Karpas-422 (cell line): ENCODE measurements at places on chromosomes 2 and 18. TPM values are rescaled to one million over a fixed set of nuclear protein-coding genes. Genes with fewer than 3 reads are reported as not detected.
A peak's percentile ranks its signal among the peaks of the same experiment; 100 is the strongest.

GRCh38 chr18:25516747-25517498 is 165.0 kb upstream of the ZNF521 start:
- no peak overlapping the region for H3K27ac ChIP-seq
- no peak overlapping the region for H3K4me3 ChIP-seq
- H3K36me3 ChIP-seq = no peaks in the 10 kb centered on the region
- no peaks in the 10 kb centered on the region for H3K27me3 ChIP-seq
- DNase-seq = no peak
- peaks cover 8% of the 10 kb centered on the region for H3K4me1 ChIP-seq

GRCh38 chr2:108918156-108918874 is 70.7 kb downstream of the EDAR start:
- no peak overlapping the region for H3K27ac ChIP-seq
- H3K27me3 ChIP-seq = no peaks in the 10 kb centered on the region
- no peak for DNase-seq
- no peak overlapping the region for H3K4me3 ChIP-seq
- H3K36me3 ChIP-seq = no peaks in the 10 kb centered on the region

GRCh38 chr2:229417176-229417575 is 146.1 kb upstream of the PID1 start:
- H3K27ac ChIP-seq = no peak overlapping the region
- H3K27me3 ChIP-seq = no peaks in the 10 kb centered on the region
- peaks cover 5% of the 10 kb centered on the region for H3K4me1 ChIP-seq
- DNase-seq = no peak
- H3K4me3 ChIP-seq = no peak overlapping the region

GRCh38 chr2:216015722-216016464 is 2.5 kb upstream of the MREG start:
- DNase-seq = no peak
- no peaks in the 10 kb centered on the region for H3K27me3 ChIP-seq
- no peak overlapping the region for H3K4me3 ChIP-seq
- H3K36me3 ChIP-seq = no peaks in the 10 kb centered on the region
- H3K4me1 ChIP-seq = peaks cover 4% of the 10 kb centered on the region

GRCh38 chr2:96798733-96799622 is 17.1 kb upstream of the CNNM3 start:
- DNase-seq = no peak
- peaks cover 8% of the 10 kb centered on the region for H3K4me1 ChIP-seq
- H3K27me3 ChIP-seq = no peaks in the 10 kb centered on the region
- H3K27ac ChIP-seq = no peak overlapping the region

DNA sequence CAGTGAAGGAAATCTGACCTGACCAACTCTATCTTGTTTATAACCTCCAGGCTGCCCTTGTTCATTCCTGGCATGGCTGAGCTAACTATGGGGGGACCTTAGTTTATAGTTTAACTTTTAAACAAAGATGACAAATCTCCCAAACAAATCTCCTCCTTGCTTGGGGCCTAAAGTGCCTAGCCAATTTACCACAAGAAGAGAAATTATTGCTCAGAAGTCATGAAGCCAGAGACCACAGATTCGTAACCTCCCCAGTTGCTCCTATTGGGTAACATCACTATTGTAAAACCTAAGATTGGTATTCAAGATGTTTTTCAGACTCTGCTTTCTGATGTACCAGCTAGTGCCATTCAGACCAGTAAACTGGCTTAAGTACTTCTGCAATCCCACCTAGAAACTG is 649.4 kb upstream of the SLC8A1 start:
- H3K4me3 ChIP-seq = no peak overlapping the region
- no peak overlapping the region for H3K27ac ChIP-seq
- no peaks in the 10 kb centered on the region for H3K4me1 ChIP-seq
- no peaks in the 10 kb centered on the region for H3K27me3 ChIP-seq
- no peak for DNase-seq

DNA sequence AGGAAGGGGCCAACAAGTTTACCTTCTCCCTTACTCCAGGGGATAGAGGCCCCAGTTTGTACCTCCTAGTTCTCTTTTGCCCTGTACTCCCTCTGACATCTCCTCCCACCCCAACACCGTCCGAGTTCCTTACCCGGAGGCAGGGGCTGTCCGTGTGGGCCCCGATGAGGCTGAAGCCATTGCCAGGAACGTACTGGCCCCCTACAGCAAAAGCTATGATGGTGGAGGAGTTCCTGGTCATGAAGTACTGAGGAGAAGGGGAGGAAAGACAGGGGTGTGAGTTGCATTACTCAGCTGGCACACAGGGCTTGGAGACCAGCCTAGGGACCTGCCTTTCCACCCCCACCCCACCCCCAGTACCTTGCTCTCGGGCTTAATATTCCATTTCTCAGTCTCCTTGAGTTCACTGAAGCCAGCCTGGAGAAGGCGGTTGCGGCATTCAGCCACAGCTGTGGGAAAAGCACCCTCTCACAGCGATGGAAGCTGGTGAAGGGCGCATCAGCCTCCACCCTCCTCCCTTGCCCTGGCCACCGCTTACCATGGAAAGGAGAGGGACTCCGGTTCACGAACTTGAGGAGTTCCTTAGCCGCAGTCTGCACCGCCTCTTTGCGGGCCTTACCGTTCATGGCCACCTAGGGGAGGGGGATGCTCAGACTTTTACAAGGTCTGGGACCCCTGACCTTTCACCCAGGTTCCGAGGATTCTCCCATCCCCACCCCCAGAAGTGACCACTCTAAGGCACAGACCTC is 1.0 kb downstream of the DNPEP start:
- H3K36me3 ChIP-seq = 0 out of 2 replicates have a peak, but pooled peaks cover 4% of the 10 kb centered on the region
- H3K27ac ChIP-seq = peak overlapping the region; percentile 34; the same call in 1 of the 2 replicates
- DNase-seq = peak; percentile 38

DNA sequence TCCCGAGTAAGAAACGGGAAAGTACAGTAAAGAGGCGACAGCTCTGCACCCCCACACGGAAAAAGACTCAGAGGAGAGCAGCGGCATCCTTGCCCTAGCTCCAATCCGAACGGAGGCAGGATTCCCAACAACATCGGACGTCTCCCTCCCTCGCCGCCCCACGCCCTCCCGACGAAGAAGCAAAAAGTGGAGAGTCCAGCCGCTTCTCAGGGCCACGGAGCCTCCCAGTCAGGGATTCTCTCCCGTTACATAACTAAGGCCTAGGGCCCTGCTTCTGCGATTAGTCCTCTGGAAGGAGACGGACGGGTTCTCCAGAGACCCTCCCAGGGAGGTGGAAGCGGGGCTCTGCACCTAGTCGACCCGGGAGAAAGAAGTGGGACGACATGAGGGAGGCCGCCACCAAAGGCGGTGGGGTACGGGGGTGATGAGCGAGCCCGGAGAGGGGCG is 587 bp downstream of the SUMO1 start:
- H3K27ac ChIP-seq = peak overlapping the region; percentile 37; the same call in 1 of the 2 replicates
- H3K4me3 ChIP-seq = peak overlapping the region; percentile 93
- H3K4me1 ChIP-seq = peaks cover 24% of the 10 kb centered on the region
- H3K36me3 ChIP-seq = 0 out of 2 replicates have a peak, but pooled peaks cover 4% of the 10 kb centered on the region
- DNase-seq = peak; percentile 61
- no peaks in the 10 kb centered on the region for H3K27me3 ChIP-seq

DNA sequence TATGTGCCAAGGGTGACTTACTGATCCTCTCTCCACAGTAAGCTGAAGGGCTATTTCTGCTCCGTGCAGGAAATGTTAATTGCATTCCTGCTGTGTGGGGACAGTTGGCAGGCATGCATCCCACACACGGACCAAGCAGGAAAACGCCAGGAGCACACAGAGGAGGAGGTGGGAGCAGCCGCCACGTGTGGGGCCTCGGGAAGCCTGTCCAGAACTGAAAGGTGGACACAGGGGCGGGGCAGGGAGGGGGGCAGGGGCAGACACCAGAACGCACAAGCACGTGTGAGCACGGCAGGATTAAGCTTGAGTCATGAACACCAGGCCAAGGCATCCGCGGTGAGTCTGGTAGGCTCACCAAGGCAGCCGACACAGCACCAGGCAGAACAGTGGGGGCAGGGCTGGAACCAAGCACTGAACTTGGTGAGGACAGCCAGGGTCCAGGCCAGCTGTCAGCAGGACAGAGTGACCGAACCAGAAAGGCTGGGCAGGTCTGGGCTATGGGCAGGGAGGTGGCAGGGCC is 177.1 kb downstream of the EIPR1 start:
- H3K4me3 ChIP-seq = no peak overlapping the region
- H3K27me3 ChIP-seq = no peaks in the 10 kb centered on the region
- no peak overlapping the region for H3K27ac ChIP-seq
- DNase-seq = no peak
- peaks cover 29% of the 10 kb centered on the region for H3K4me1 ChIP-seq
- H3K36me3 ChIP-seq = no peaks in the 10 kb centered on the region

DNA sequence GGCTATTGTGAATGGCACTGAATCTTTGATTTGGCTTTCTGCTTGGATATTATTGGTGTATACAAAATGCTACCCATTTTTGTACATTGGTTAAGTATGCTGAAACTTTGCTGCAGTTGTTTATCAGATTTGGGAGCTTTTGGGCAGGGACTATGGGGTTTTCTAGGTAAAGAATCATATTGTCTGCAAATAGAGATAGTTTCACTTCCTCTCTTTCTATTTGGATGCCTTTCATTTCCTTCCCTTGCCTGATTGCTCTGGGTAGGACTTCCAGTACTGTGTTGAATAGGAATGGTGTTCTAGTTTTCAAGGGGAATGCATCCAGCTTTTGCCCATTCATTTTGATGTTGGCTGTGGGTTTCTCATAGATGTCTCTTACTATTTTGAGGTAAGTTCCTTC is 489.1 kb upstream of the LRATD1 start:
- no peaks in the 10 kb centered on the region for H3K36me3 ChIP-seq
- no peak for DNase-seq
- H3K27ac ChIP-seq = no peak overlapping the region
- no peaks in the 10 kb centered on the region for H3K27me3 ChIP-seq

- no peaks in the 10 kb centered on the region for H3K27me3 ChIP-seq
- no peak for DNase-seq
- H3K4me3 ChIP-seq = no peak overlapping the region
- H3K27ac ChIP-seq = no peak overlapping the region
- H3K4me1 ChIP-seq = no peaks in the 10 kb centered on the region
Measured at GRCh38 chr2:26001743-26002351, 19.6 kb upstream of the KIF3C start.

GRCh38 chr2:175439416-175439815 is 257.9 kb upstream of the ATP5MC3 start:
- no peaks in the 10 kb centered on the region for H3K36me3 ChIP-seq
- H3K27me3 ChIP-seq = no peaks in the 10 kb centered on the region
- no peak for DNase-seq

DNA sequence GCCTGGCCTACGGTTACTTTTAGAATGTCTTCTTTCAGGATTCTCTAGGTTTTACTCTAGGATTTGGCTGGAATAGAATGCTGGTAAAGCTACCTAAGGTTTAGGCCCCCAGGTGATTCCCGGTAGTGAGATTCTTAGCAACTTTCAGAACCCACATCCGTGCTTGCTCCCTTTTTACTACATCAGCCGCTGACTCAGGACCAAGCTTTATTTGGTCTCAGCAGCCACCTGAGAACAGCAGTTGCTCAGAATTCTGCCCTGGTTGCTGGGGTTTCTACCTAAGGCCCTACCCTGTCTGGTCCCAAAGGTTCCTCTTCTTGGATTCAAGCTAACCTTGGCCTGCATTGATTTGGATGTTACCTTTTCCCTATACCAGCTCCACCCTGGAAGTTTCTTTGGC is 36.1 kb upstream of the NDUFV2 start:
- no peak for DNase-seq
- H3K4me1 ChIP-seq = peaks cover 14% of the 10 kb centered on the region
- no peaks in the 10 kb centered on the region for H3K27me3 ChIP-seq

GRCh38 chr2:160984426-160985077 is 175.7 kb upstream of the TANK start:
- H3K4me3 ChIP-seq = no peak overlapping the region
- no peaks in the 10 kb centered on the region for H3K36me3 ChIP-seq
- DNase-seq = peak; percentile 34
- H3K27me3 ChIP-seq = peaks cover 5% of the 10 kb centered on the region
- no peaks in the 10 kb centered on the region for H3K4me1 ChIP-seq
- no peak overlapping the region for H3K27ac ChIP-seq

DNA sequence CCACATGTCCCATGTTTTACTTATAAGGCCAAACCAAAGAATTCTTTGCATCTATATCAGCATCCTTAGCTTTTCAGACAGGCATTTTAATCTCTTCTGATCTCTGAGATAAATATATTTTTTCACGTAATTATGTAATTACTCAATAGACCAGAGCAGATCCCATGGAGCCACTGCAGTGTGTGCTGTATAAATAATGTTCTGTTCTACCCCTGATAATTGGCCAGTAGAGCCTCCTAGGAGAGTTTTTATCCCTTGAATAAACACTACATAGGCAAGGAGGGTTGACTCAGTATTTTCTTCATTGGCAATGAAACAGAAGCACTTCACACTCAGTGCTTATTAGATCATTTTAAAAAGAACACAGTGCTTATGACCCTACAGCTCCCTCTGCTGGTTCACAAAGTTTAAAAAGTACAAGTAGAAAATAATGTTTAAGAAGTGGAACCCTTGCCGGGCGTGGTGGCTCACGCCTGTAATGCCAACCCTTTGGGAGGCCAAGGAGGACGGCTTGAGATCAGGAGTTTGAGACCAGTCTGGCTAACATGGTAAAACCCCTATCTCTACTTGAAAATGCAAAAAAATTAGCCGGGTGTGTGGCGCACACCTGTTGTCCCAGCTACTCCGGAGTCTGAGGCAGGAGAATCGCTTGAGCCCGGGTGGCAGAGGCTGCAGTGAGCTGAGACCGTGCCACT is 91.9 kb downstream of the PPP1R1C start:
- no peaks in the 10 kb centered on the region for H3K36me3 ChIP-seq
- H3K27ac ChIP-seq = no peak overlapping the region
- no peak overlapping the region for H3K4me3 ChIP-seq
- H3K4me1 ChIP-seq = no peaks in the 10 kb centered on the region
- peak; percentile 87 for DNase-seq
- no peaks in the 10 kb centered on the region for H3K27me3 ChIP-seq

GRCh38 chr2:126638746-126639145 is 17.2 kb upstream of the GYPC start:
- no peaks in the 10 kb centered on the region for H3K36me3 ChIP-seq
- H3K4me1 ChIP-seq = no peaks in the 10 kb centered on the region
- no peak for DNase-seq

DNA sequence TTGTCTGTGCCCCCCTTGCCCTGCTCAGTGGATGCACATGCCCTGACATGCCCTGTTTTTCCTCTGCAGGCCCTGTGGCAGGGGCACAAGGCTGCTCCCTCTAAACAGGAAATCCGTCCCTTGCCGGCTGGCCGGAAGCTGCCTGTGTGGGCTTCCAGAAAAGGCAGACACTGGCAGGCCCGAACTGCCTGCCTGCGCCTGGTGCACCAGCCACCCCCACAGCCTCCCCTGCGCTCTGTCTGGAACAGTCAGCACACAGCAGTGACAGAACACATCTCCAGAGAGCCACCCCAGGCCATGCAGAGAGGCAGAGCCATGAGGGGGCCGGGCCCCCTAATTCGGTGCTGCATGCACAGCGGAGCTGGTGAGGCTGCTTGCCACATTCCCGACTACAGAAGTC is 33.5 kb downstream of the LOXHD1 start:
- DNase-seq = no peak
- H3K27ac ChIP-seq = no peak overlapping the region

IL1RN gene
- not detected in 2 replicates for total RNA-seq

THUMPD2 gene
- total RNA-seq = 16.5 and 19.7 TPM in 2 replicates

RAD51AP2 gene
- total RNA-seq = not detected in 2 replicates

DIPK1C gene
- not detected in 2 replicates for total RNA-seq

COPS7B gene
- 40.4 and 67.6 TPM in 2 replicates for total RNA-seq
